Fibroblast of the aortic adventitia (primary cell): ENCODE measurements at places on chromosomes 1 and 21. TPM values are rescaled to one million over a fixed set of nuclear protein-coding genes. Genes with fewer than 3 reads are reported as not detected.

Gene OR2T29
- total RNA-seq, result not detected in 2 replicates

Gene SELL
- 0.27 and 2.5 TPM in 2 replicates for total RNA-seq

Gene MPC2
- total RNA-seq, result 14.9 and 49.3 TPM in 2 replicates

Gene AXDND1
- total RNA-seq, result 0.25 and 0.36 TPM in 2 replicates

Gene GCSAML
- total RNA-seq, result not detected in 2 replicates

Gene LCE1B
- not detected in 2 replicates for total RNA-seq

Gene PALMD
- total RNA-seq, result 2.4 and 6.0 TPM in 2 replicates

Gene LORICRIN
- not detected in 2 replicates for total RNA-seq

Gene PRKCZ
- 1.6 and 3.5 TPM in 2 replicates for total RNA-seq

Gene NEGR1
- total RNA-seq, result 1.1 and 20.7 TPM in 2 replicates

Gene CELA3A
- total RNA-seq, result not detected in 2 replicates

Gene S100A1
- total RNA-seq, result 0.54 and 2.9 TPM in 2 replicates

Gene NUDT17
- total RNA-seq, result 5.2 and 8.3 TPM in 2 replicates

Gene TEX38
- not detected in 2 replicates for total RNA-seq

Gene BTBD8
- total RNA-seq, result 5.2 and 14.0 TPM in 2 replicates

Gene RAB7B
- total RNA-seq, result 4.3 and 7.4 TPM in 2 replicates

Gene MCOLN3
- total RNA-seq, result 0.90 and 2.3 TPM in 2 replicates

Gene THEM5
- total RNA-seq, result not detected in 2 replicates

Gene OR2G6
- total RNA-seq, result not detected in 2 replicates

Gene LCE2C
- not detected in 2 replicates for total RNA-seq

Gene VSIG8
- not detected in 2 replicates for total RNA-seq

Gene MOB3C
- 4.4 and 7.0 TPM in 2 replicates for total RNA-seq

Gene NUP210L
- total RNA-seq, result 0.09 TPM in 1 of 2 replicates, not detected in the other

Gene SLAMF9
- total RNA-seq, result not detected in 2 replicates

Gene KRTAP19-3
- total RNA-seq, result not detected in 2 replicates

Gene KIF26B
- 4.6 and 20.9 TPM in 2 replicates for total RNA-seq

Gene PRKAA2
- 0.16 and 3.7 TPM in 2 replicates for total RNA-seq

Gene C8B
- total RNA-seq, result not detected in 2 replicates

Gene RBM11
- not detected in 2 replicates for total RNA-seq

Gene TMEM79
- total RNA-seq, result 1.4 and 2.1 TPM in 2 replicates

Gene PODN
- 47.5 and 176 TPM in 2 replicates for total RNA-seq

Gene TOMM40L
- 5.2 and 9.1 TPM in 2 replicates for total RNA-seq

Gene RUNX3
- total RNA-seq, result not detected in 2 replicates

Gene PPP2R5A
- 23.7 and 31.6 TPM in 2 replicates for total RNA-seq

Gene NBPF10
- 1.1 and 3.7 TPM in 2 replicates for total RNA-seq

Gene FCER1A
- total RNA-seq, result not detected in 2 replicates

Gene GPR157
- total RNA-seq, result 1.6 and 2.2 TPM in 2 replicates

Gene NCF2
- 0.63 and 0.74 TPM in 2 replicates for total RNA-seq

Gene KCNJ9
- total RNA-seq, result 0.08 TPM in 1 of 2 replicates, not detected in the other

Gene ZMYM1
- 7.2 and 35.1 TPM in 2 replicates for total RNA-seq

Gene UMODL1
- total RNA-seq, result not detected in 2 replicates

Gene TINAGL1
- 1.2 and 99.8 TPM in 2 replicates for total RNA-seq

Gene CSMD2
- 0.82 and 6.6 TPM in 2 replicates for total RNA-seq

Gene ELAVL4
- total RNA-seq, result not detected in 2 replicates

Gene MFAP2
- 47.7 and 60.3 TPM in 2 replicates for total RNA-seq

Gene BCL2L15
- total RNA-seq, result 0.18 TPM in 1 of 2 replicates, not detected in the other

Gene PDPN
- 2.0 and 17.6 TPM in 2 replicates for total RNA-seq

Gene FMO2
- total RNA-seq, result 0.45 and 7.4 TPM in 2 replicates

Gene TMEM269
- 0.09 TPM in 1 of 2 replicates, not detected in the other for total RNA-seq

Gene FCRL6
- not detected in 2 replicates for total RNA-seq

Gene CLCA1
- not detected in 2 replicates for total RNA-seq

Gene LEFTY2
- total RNA-seq, result 0.09 TPM in 1 of 2 replicates, not detected in the other

Gene TSPAN2
- 0.18 and 2.5 TPM in 2 replicates for total RNA-seq

Gene NGF
- 2.9 and 20.2 TPM in 2 replicates for total RNA-seq

Gene TFF1
- total RNA-seq, result not detected in 2 replicates

Gene SLC25A34
- 0.54 and 0.65 TPM in 2 replicates for total RNA-seq

Gene GSTM1
- 24.3 TPM in 1 of 2 replicates, not detected in the other for total RNA-seq

Gene LCE1D
- not detected in 2 replicates for total RNA-seq
